Activated CD4-positive, alpha-beta memory T cell treated with anti-CD3 and anti-CD28 coated beads for 36 hours (primary cell): ENCODE measurements at places on chromosomes 16 and 17. TPM values are rescaled to one million over a fixed set of nuclear protein-coding genes. Genes with fewer than 3 reads are reported as not detected.
A peak's percentile ranks its signal among the peaks of the same experiment; 100 is the strongest.

The PDIA2 gene
- total RNA-seq: not detected

- no peak for DNase-seq
Observed at GRCh38 chr17:35546487-35546886, 9.0 kb upstream of the SLFN12L start.

The NPIPB9 gene
- 0.58 TPM for total RNA-seq

GRCh38 chr16:51538707-51539498 is 387.8 kb upstream of the SALL1 start:
- DNase-seq: no peak

GRCh38 chr17:30074730-30075129 is 41.9 kb upstream of the NSRP1 start:
- DNase-seq: no peak

The MYH8 gene
- total RNA-seq: not detected

GRCh38 chr17:6254036-6254435 is 180.9 kb downstream of the AIPL1 start:
- DNase-seq: no peak

The RNF222 gene
- not detected for total RNA-seq

DNA sequence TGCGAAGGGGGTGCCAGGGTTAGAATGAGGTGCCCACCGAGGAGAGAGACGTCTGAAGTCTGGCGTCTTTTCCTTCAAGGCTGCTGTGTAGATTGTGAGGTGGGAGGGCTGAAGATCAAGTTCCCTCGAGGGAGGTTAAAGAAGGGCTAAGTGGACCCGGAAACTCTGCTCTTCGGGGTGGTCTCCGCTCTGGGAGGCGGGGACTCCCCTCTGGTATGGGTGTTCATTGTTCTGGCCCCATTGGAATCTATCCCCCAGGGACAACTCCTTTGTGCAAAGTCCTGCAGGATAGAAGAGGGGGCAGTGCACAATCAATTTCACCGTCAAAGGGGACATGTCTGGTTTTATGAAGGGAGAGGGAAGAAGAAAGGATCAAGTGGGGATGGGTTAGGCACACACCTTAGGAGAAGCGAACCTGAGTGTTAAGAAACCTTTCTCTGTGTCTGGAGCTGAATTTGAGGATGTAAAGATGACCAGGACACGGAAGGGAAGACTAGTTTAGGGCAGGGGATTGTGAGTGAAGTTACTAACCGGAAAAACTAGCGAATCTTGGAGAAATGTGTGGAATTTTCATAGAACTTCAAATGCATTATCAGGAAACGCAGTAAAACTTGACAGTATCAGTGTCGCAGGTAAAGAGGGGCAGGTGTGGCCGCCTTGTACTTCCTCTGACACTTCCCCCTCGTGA is 809 bp upstream of the RAB34 start:
- no peak for DNase-seq

The PRAC2 gene
- total RNA-seq: not detected

The SLC47A1 gene
- total RNA-seq: 0.83 TPM

GRCh38 chr16:26344240-26344776 is 652.5 kb downstream of the HS3ST4 start:
- no peak for DNase-seq

The PYY gene
- total RNA-seq: not detected

- DNase-seq: no peak
Observed at GRCh38 chr17:81234940-81235821, 3.7 kb downstream of the TEPSIN start.

GRCh38 chr17:75668489-75668888 is 1.4 kb downstream of the SAP30BP start:
- no peak for DNase-seq

- DNase-seq: peak; percentile 70
Observed at GRCh38 chr16:57377080-57377841, 5.0 kb downstream of the CX3CL1 start.

DNA sequence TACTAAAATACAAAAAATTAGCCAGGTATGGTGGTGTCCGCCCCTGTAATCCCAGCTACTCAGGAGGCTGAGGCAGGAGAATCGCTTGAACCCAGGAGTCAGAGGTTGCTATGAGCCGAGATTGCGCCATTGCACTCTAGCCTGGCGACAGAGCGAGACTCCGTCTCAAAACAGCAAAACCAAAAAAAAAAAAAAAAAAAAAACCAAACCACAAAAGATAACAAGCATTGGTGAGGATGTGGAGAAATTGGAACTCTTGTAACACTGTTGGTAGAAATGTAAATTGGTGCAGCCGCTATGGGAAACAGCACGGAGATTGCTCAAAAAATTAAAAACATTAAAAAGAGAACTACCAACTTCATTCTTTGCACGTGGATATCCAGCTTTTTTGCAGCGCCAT is 119.4 kb downstream of the OR1D5 start:
- no peak for DNase-seq

DNA sequence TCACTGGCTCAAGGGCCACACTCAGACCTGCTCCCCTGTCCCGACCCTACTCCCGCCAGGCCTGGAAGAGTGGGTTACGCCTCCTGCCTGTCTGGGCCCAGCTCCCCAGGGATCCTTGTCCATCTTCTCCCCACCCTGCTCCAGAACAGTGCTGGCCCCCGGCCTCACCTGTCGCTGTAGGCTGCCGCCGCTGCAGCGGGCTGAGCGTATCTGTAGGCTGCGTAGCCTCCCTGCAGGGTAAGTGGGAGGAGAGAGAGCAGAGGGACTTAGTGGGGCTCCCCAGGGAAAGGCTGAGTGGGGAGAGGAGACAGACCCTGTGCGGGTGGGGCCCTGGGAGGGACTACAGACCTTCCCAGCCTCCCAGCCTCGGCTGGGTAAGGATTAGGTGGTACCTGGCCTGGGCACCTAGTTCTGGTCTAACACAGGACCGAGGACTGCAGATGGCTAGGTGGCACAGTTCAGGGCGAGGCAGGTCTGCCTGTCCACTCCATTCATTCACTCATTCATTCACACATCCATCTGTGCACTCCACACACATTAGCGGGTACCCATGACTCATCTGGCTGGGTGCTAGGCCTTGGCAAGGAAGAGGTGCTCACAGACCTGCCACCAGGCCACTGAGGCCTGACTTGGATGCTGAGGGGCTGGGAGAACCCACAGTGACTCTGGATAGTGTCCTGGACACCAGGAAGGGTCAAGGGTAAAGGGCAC is 20.9 kb downstream of the ENGASE start:
- no peak for DNase-seq

GRCh38 chr17:27319541-27320221 is 25.8 kb downstream of the WSB1 start:
- no peak for DNase-seq

GRCh38 chr16:57522960-57523359 is 13.4 kb downstream of the CCDC102A start:
- no peak for DNase-seq

The TRPV2 gene
- total RNA-seq: 46.0 TPM

DNA sequence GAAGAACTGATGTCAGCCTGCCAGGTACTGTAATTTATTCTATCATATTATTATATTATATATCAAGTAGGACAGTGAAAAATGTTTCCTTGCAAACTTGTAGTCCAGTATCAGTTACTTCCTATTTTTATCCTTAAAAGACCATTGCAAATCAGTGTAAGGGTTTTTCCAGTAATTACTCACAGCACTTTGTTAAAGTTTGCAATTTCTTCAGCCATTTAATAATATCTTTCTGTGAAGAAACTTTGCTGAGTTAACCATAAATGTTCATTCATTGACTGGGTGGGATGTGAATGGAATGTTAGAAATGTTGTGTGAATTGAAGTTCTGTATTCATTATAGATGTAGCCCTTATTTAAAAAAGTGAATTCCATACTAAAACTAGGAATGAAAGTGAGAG is 26.7 kb downstream of the HAPSTR1 start:
- no peak for DNase-seq

DNA sequence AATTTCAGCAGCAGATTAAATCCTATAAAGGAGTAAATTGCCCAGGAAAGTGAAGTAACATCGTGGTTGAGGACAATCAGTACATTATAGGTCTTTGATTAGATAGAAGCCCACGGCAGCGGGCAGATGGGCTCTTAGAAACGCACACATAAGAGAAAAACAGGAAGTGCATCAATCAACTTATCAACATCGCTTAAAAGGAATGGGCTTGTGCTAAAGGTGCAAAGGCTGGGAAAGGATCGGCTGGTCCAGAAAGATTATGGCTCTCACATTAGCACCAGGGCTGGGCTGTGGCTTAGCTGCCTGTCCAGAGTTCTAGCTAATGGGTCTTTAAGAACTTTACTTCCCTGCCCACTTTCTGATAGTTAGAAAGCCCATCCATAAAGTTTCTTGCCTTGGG is 292.0 kb upstream of the TNRC6C start:
- DNase-seq: peak; percentile 20
